ENCODE measurements at places on chromosomes 1 and 21.

GRCh38 chr1:30101487-30102227, 621.7 kb downstream of the MATN1 start:
- no peak for DNase-seq

DNA sequence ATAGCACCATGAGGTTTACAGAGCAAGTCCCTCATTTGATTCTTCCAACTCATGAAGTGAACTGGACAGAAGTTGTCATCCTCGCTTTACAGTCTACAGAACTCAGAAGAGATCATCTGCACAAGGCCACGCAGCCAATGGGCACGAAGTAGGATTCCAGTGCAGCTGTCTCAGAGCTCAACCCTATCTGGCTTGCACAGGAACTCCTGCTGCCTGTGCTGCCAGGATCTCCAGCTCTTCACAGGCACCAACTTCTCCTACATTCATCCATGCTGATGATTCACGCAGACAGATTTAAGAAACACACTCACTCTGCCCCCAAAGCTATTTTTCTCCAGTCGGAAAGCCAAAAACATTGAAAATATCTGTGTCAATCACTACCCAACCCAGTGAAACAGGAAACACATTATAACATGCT, 157.0 kb downstream of the RERE start:
- no peak for DNase-seq

GRCh38 chr1:27562021-27562420, 41.9 kb downstream of the AHDC1 start:
- no peak for DNase-seq

DNA sequence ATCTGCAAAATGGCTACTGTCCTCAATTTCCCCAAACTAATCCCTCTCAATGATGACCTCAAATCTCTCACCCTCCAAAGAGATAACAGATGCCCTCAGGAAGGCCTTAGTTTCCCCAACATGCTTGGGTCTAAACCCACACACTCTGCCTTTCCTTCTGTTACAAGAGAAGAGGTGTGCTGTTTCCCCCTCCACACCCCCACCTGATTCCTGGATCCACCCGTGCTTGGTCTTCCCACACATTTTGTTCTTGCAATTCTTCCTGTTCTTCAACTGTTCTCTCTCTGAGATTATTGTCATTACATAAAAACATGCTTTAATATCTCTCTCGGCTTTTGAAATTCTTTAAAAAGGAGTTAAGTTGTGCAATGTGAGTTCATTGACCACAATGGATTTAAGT, 5.7 kb upstream of the CBR3 start:
- no peak for DNase-seq

DNA sequence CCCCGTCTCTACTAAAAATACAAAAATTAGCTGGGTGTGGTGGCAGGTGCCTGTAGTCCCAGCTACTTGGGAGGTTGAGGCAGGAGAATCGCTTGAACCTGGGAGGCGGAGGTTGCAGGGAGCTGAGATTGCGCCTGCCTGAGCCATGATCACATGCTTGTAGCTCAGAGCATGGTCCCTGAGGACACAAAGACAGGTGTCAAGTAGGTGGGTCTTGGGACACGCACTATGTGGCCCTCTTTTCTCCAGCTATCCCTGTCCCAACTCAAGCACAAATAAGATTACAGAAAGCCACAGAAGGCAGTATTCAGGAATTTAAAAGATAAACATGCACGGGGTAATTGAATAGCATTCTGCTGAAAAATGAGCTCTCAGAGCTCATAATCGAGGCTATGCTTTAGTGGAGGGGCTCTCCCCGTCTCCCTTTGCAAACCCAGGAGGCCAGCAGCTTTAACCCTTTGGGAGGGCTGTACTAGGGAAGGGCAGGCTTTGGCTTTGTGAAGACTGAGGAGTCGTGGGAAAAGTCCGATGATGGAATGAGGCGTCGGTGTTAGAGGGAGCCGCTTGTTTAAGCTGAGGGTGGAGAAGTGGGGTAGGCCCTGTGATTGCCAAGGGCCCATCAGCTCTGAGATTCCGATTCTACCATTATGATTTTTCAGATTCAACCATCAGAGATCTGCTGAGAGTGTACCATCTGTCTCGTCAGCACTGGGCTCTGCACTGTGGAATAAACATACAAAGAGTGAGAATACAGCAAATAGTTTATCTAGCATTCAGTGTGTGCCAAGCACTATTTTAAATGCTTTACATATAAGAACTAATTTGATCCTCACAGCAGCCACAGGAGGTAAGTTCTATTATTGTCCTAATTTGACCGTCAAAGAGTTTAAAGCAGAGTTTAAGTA, 59.7 kb upstream of the CD34 start:
- DNase-seq = no peak

- DNase-seq = no peak
Observed at GRCh38 chr1:59714219-59714618, 100.5 kb upstream of the HOOK1 start.

All from stimulated activated CD4-positive, alpha-beta T cell treated with anti-CD3 and anti-CD28 coated beads, Interleukin-1b, Interleukin-23, amount 100 ng/mL, for 1 hour (primary cell).